Activated gamma-delta T cell treated with Interleukin-2 at 50 U/mL for 16 hours (primary cell): ENCODE measurements at places on chromosomes 6 and 20.

- peak; percentile 25 for DNase-seq
These were observed 268.8 kb downstream of the TMEM242 start for GRCh38 chr6:157054531-157054979.

DNA sequence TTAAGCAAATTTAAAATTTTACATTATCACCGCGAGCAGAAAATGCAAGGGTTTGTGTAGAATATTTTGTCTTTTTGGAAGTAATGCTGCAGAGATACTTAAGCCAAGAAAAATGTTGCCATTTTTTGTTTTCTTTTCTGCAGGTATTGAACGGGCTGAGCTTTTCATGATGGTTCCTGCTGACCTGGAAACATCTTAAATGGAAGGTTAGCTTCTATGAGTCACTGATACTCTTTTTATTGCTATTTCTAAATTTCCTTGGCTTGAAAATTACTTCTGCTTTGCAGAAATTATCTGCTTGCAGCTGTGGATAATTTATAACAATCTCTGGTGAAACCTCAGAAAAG is 12.7 kb downstream of the SYTL3 start:
- DNase-seq, result no peak

GRCh38 chr6:167300902-167301777 is 10.0 kb downstream of the UNC93A start:
- no peak for DNase-seq

DNA sequence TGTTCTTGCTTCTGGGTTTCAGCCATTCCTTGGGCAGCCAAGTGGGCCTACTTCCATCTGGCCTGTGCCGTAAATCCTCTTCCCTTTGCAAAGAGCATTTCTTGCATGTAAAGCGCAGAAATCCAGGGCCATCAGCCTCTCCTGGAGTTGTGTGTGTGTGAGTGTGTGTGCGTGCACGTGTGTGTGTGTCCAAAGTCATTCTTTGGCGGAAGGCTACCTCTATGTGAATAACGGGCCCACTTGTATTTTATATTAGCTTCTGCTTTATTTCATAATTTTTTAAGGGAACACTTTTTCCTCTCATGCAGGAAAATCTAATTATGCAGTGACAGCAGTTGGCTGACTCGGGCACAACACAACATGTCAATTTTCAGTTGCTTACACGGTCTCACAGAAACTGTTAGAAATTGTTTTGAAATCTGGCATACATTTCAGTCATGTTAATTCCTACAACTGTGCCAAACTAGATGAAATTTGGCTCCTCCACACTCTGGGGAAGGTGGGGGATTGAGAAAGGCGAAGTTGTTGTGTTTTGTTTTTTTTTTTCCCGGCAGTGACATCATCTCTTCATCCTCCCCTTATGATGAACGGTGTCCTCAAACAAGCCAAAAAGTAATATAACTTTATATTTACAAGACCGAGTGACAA is 223.7 kb upstream of the TSHZ2 start:
- no peak for DNase-seq

GRCh38 chr6:12009180-12009685 is 2.9 kb upstream of the HIVEP1 start:
- DNase-seq, result no peak

DNA sequence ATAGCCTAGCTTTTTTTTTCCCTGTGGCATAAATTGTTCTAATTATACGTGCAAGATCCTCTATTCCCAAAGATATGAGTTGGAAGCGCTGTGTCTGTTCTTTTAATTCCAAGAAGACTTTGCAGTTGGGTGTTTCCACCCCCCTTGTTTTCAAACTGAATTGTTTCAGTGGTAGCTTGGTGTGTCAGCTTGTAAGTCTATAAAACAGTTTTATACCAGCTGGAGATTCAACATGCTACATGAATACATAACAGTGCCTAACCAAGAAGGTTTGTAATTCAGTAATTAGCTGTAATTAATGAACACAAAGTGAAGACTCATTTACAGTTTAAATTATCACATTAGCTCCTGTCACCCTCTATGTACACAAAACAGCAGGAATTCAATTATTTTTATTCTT is 154.0 kb downstream of the ZNF217 start:
- no peak for DNase-seq

DNA sequence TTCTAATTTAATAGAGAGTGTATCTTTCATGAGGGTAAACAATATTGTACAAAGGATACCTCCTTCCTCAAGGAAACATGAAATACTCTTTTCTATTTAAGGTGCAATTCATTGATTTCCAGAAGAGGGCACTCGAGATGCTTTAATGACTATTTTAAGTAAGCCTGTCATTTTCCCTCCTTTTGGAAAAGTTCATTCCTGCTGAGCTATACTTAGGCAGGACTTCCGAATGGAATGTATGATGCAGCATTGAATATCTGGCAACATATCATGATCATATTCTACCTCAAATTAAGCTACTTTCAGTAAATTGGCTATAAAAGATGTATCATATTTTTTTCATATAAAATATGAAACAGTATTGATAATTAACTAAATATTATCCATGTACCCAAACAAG is 5.0 kb downstream of the DST start:
- no peak for DNase-seq

DNA sequence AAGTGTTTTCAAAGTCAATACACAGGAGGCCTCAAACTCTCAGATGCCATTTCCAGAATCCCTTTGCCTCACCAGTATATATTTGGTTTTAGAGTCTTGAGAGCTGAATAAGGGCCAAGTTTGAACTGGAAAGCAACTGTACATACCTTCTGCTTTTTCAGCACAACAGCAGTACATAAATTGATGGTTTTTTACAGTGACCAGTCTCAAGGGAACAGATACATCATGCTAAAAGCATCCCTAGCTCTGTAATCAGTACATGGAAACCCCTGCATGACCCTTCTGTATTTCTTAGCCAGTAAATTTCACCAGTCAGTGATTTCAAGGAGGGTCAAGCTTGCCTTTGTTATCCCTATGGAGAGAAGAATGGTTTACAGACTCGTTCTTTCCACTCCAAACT is 40.6 kb upstream of the ECHDC1 start:
- no peak for DNase-seq

DNA sequence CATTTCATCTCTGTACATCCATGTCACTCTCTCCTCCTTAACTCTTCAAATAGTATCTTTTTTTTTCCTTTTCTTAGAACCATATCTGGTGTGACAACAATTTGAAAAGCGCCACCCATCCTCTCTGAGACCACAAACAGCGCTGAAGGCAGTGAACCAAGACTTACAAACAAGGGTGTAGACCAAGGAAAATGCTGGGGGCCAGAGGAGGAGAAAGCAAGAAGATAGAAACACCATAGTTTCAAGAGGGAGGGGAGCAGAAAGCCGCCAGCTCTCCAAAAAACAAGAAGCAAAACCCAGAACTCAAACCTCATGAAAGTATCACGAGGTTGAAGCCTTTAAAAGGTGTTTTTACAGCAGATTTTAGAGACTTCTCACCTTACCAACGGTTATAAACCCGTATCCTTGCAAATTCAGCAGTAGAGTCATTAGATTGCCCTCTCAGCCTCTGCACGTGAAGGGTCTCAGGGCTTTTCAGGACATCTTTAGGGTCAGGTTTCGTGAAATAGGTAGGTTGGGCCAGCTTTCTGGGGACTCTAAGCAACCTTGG is 13.3 kb upstream of the RIPOR2 start:
- DNase-seq, result peak; percentile 71

DNA sequence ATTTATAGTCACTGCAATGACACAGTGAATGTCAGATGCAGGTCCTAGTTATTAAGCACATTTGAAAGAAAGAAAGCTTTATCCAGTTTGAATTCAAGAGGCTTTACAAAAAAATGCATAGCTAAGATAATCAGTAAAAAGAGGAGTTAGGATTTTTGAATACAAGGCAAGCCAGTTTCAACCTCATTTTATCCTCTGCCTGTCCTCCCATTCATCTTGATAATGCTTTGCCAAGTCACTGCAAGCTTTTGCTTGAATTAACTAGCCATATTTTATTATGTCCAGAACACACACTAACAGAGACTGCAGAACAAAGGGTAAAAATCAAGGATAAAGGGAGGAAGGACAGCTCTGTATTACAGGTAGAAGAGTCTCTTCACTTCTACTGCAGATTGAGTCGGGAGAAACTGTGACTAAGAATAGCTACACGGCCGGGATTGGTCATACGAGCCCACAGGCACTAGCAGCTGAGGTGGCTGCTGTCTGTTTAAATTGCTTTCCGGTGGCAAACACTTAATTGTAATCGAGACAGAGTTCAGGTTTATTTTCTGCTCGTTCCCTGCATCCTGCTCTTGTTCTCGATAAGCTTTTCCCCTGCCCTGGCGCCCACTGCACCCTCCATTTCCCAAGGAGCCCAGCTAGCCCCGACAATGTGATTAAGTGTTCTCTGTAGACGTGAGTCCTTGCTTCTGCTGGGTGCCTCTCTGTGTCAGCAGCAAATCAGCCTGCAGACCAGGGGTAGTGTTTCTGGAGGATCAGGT is 30.5 kb upstream of the AKAP12 start:
- DNase-seq, result no peak

DNA sequence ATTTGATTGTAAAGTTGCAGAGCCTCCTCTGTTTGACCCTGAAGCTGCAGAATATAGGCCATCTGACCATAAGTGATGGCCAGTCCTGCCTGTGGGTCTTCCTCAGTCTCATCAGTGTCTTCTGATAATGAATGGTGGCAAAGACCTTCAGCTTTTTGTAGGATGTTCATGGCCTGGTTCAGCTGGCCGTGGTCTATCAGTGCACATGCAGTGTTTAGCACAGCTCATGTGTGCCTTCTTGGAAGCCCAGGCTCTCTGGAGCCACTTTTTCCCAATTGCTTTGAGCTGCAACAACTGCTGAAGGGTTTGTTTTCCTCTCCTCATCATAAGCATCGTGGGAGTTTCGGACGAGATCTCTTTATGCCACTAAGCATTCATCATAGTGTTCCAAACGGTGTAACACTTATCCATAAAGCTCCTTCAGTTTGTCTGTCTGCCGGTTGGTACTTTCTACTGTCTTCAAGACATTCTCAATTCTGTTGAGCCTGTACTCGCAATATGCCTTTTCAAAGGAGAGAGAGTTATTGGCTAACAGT is 70.1 kb upstream of the TULP4 start:
- DNase-seq, result no peak

DNA sequence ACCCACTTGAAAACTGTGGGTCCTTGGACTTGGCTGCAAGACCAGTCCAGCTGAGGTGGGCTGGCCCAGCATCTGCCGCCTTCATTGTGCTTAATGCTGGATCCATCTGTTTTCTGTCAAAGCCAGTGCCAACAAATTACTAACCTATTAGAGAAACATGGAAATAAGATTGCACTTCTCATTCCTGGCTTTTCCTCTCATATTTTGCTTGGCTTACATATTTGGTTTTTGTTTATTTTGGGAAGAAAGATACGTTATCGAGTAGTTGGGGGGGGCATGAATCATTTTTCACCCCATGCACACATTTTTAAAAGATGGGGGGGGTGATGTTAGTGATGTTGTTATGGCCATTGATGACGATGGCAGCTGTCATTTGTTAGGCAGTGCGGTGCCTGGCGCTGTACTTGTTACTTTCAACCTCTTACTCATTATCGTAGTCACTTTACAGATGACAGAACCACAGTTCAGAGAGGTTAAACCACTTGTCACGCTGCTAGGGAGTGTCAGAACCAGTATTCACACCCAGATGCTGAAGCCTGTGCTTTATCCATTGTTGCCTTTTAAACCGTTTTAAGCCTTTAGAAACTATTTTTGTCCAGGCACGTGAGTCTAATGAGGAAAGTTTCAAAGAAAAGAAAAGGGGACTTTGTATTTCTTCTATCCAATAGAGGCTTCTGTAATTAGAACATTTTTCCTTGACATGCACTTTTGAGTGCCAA is 180.0 kb downstream of the TMEM242 start:
- DNase-seq, result peak; percentile 22
